NCI-H1930 (cell line): ENCODE measurements at places on chromosomes 3 and 15.

DNA sequence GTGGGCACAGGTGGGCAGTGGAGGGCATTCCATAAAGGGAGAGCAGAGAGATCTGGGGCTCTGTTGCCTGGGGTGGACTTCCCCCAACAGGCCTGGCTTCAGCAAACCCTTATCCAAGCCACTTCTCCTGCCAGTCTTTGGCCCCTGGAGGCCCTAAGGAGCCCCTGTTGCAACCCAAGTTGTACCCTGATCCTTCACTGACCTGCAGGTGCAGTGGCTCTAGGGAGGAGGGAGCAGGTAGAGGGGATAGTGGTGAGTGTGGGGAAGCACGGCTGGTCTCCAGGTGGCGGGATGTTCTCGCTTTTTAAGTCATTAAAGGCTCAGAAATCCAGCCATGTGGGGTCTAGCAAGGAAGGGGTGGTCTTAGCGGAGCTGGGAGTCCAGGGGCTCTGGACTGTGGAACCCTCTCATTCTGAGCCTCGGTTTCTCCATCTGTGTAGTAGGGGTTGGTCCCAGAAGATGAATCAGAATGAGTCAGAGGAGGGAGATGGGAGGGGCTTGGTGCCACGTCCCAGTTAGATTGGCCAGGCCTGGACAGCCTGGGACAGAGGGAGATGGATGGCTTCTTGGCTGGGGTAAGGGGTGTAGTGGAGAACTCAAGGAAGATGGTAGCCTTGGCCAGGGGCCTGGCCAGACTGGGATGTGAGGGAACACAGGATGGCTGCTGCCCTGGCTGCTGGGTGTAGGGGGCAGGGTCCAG is 2.6 kb downstream of the ZBTB47 start:
- DNase-seq = no peak

DNA sequence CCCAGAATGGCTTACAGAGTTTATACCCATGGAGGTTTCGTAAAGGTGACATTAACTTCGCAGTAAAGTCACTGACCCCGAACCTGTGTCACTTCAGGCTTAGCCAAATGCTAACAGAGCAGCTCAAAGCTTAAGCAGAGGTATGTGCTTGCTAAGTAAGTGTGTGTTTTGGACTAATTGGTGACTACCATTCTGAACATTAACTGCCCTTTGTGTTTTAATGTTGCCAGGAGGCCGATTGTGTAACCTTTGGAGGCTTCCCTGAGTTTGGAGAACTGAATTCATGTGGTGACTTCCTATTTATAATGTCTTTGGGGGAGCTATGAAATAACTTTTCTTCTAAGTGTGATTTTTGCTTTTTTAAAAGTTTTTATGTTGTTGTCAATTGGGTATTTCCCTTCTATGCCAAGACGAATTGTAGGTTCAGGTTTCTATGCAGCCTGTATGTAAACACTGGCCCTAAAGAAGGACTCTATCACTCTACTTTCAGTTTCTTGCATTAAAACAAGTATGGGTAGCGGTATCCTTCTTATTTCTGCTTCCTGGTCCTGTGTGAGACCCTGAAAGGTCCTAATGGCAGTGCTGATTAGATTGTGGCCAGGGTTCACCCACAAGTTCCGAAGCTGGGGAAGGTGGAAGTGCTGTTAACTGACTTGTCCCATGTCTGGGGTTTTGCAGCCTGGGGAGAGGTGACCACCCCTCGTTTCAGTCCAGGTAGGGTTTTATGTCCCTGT is 86.3 kb downstream of the IGF1R start:
- DNase-seq = no peak

- peak; percentile 91 for DNase-seq
Observed at GRCh38 chr3:173703771-173704170, 306.2 kb downstream of the NLGN1 start.

- no peak for DNase-seq
Observed at GRCh38 chr3:138263104-138263503, 66.5 kb downstream of the NME9 start.

DNA sequence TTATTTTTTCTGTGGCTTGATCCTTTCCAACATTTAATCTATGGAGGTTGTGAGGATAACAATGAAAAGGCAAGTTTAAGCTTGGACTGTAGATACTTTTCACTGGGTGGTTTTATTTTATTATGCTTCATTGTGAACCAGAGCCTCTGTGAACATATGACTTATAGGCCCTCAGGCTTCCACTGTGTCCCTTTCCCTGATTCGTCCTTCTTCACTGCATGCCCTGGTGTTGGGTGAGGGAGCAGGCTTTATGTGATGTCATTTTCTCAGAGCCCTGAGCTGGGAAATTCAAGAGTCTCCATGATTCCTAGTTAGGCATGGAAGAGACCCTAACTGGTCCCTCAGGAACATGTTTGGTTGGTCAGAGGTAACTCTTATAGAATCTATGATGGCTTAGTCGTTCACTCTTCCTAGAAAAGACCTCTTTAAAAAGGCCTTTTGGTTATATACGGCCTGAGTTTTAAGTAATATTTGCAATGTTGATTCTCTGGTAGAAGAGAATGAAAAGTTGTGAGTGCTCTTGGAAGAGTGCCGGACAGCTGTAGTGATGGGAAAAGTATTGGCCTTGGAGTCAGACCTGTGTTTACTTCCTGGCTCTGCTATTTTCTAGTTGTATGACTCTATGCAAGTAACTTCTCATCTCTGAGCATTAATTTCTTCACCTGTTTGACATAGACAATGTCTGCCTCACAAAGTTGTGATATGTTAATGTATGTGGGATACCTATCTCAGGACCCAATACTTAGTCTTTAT is 168.4 kb downstream of the LPP start:
- DNase-seq = no peak

- DNase-seq = no peak
Observed at GRCh38 chr3:64975147-64975546, 287.3 kb upstream of the ADAMTS9 start.

GRCh38 chr3:42830437-42831320 is 21.4 kb downstream of the ACKR2 start:
- DNase-seq = peak; percentile 11

GRCh38 chr15:63203451-63204090 is 14.2 kb downstream of the RAB8B start:
- no peak for DNase-seq

- no peak for DNase-seq
Observed at GRCh38 chr15:35043373-35044095, 41.6 kb downstream of the NANOGP8 start.

DNA sequence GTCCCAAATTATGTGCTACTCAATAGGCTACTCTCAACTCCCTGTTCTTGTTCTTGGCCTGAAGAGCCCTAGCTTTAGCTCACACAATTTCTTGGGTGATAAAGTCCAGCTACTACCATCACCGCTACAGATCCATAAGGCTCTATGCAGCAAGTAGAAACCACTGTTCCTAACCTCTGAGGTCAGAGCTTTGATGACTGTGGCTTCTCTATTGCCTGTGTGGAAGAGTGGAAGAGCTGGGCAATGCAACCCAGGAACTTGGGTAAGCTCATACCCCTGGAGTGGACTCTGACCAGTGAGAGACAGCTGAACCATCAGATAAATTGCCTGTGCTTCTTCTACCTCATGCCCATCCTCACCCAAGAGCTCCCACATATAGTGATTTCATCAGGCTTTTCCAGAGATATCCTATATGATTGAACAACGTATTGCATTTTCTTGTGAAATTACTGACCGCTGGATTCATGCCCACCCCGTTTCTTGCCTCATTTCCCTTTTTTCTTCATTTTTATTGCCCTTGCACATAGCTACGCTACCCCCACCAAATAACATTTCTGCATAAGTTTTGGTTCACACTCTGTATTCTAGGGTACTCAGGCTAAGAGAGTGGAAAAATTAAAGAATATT is 172.3 kb upstream of the MBNL1 start:
- DNase-seq = no peak

- no peak for DNase-seq
Observed at GRCh38 chr15:101204739-101205535, 46.9 kb downstream of the CHSY1 start.
